HFFc6 (cell line): ENCODE measurements at places on chromosomes 3 and 15.

DNA sequence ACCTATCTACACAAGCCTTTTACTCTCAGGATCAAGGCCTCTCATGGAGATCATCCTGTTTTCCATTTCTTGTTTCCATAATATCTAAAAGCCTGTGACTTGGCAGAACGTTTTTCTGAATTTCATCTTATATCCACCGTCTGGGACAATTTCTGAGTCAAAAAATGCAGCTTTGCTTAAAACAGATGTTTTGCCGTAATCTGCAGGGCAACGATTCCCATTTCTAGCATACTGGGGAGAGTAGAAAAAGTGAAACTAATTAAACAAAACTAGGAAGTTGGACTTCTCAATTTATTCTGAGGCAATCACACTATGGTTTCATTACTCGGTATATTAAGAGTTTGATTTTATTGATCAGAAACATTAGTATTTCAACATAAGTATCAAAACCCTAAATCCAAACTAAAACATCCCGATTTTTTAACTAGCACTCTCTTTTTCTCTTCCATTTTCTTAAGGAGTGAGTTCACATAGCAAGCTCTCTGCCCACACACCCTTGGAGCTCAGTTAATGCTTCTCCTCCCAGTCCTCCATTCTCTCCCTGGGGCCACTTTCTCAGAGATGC lies 33.6 kb downstream of the SPATA12 start:
- no peak for DNase-seq

DNA sequence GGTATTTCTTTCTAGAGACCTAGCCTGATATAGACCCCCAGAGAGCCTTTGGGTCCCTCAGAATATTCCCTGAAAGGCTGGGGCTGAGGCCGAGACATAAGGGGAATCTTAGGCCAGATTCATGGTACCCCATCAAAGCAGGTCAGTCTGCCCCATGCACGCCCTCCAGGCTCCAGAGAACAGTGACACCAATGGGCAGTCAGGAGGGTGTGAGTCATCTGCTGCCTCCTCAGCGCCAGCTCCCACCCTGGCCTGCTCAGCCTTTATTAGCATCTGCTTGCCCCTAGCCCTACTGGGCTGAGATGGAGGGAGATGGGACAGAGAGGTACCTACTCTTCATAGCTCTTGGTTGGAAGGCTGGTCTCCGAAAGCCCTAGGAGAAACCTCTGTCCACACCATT lies 14.3 kb upstream of the CAMKV start:
- no peak for DNase-seq

GRCh38 chr3:67461667-67462142 lies 192.7 kb downstream of the SUCLG2 start:
- DNase-seq, result no peak

GRCh38 chr15:79804838-79805237 lies 92.0 kb downstream of the MTHFS start:
- no peak for DNase-seq

GRCh38 chr15:82585072-82585471 lies 44.8 kb upstream of the RPS17 start:
- no peak for DNase-seq

DNA sequence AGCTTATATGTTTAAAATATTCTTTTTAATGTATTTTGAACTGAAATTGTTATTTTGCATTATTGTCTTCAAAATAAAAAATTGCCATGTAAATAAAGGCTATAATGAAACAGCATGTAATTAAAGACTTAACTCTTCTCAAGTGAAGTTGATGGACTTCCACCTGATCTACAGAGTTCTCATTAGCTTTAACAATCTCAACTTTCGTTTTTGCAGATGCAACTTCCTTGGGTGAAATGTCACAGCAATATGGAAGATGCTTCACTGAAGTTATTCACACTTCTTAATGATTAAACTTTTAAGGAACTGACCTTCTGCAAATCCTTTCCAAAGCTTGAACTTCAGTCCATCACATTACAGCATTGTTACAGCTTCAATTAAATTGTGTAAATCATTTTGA lies 63.6 kb downstream of the OSTN start:
- DNase-seq, result no peak

GRCh38 chr3:183576487-183577107 lies 21.1 kb upstream of the KLHL6 start:
- DNase-seq, result no peak

DNA sequence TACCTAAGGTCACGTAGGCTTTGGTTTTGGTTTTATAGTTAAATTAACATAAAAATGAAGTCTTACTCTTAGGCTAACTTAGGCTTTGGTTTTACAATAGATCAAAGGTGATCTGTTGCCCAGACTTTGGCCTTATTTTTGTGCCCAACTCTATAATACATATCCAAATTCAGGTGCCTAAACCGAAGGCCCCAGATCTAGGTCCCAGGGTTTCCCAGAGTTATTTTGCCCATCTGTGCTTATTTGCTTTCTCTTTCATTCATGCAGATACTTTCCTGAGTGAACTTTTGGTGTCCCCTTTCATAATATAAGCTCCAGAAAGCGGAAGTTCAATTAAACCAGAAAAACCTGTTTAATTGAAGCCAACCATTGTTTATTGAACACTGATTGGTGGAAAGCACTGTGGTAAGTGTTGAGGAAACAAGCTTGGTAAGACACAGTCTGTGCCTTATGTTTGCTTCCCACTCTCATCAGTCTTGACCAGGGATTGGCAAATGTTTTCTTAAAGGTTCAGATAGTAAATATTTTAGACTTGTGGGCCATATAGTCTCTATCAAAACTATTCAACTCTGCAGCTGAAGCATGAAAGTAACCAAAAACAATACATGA lies 209.7 kb downstream of the WDR72 start:
- DNase-seq, result no peak

GRCh38 chr3:166351461-166351860 lies 514.2 kb upstream of the BCHE start:
- no peak for DNase-seq

GRCh38 chr3:127817406-127817841 lies 4.9 kb downstream of the MGLL start:
- peak; percentile 83 for DNase-seq

GRCh38 chr15:67385971-67386370 lies 131.4 kb downstream of the IQCH start:
- no peak for DNase-seq

- no peak for DNase-seq
These were observed 20.6 kb upstream of the EPHB3 start for GRCh38 chr3:184540777-184541681.

DNA sequence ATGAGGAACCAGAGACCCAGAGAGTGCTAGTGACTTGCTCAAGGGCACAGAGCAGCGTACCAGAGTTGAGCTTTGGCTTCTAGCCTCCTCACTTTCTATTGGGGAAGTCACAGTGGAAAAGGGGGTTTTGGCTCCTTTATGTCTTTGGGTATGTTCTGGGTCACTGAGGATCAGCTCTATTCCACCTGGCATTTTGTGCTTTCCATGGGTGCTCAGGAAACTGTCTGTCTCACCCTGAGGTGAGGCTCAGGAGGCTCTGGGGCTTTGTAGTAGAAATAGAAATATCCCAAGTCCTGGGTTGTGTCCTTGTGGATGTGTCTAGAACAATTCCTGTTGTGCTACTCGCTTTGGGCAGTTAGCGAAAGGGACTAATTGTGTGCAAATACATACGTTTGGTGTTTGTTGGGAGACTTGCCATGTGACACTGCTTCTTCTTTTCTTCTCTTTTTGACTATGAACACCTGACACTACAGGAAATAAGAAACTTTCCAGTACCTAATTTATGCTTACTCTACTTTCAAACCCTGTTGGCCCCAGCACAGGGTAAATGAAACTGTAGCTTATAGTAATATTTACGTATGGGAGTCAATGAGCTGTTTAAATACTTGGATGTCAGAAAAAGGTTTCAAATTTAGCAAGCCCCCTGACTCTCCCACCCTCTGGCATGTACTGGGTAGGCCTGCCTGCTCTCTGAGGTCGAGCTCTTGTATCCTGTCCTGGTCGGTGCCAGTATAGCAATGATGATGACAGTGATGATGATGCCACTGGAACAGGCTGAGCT lies 35.6 kb downstream of the SMAD3 start:
- DNase-seq, result no peak

GRCh38 chr15:84023636-84024035 lies 211.9 kb upstream of the GOLGA6L4 start:
- DNase-seq, result no peak

DNA sequence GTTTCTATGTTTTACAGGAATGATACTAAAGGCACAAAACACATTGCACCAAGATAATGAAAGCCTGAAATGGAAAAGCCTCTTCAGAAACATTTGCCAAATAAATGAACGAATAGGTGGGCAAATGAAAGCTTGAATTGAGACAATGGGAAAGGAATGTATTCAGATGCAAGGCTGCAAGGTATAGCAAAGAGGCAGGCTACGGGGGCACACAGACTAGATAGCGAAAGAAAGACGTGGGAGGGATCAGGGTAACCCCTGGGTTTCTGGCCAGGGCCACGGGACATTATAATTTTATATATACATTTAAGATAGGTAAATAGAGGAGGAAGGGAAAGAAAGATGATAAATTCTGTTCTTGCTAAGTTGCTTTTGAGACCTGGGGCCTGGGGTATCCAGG lies 95.9 kb upstream of the NLGN1 start:
- no peak for DNase-seq

DNA sequence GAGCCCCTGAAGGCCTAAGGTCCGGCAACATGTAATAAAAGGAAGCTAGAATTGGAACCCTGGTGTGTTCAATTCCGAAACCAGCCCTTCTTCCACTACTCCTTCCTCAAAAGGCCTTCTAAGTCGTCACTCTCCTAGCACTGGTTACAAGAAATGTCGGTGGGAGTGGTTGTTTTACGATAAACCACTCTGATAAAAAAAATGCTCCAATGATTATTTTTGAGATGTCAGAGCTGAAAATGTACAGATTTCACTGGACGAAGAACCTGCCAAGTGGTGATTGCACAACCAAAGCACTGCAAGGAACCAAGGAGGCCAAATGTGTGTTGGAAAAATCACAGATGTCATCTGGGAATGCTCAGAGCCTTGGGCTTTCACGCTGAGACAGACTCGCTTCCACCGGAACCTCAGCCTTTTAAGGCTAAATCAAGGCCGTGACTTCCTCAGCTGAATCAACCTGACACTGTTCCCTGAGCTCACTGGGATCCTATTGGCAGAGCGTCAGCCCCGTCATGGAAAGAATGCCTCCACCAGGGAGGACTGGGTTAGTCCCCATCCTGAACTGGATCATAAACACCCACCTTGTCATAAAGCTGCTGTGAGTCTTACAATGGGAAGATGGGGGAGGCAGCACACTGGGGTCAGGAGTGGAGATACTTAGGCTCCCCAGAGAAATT lies 108.1 kb upstream of the THBS1 start:
- DNase-seq, result peak; percentile 99

- peak; percentile 26 for DNase-seq
These were observed 139.1 kb upstream of the MRPS22 start for GRCh38 chr3:139204728-139205127.

DNA sequence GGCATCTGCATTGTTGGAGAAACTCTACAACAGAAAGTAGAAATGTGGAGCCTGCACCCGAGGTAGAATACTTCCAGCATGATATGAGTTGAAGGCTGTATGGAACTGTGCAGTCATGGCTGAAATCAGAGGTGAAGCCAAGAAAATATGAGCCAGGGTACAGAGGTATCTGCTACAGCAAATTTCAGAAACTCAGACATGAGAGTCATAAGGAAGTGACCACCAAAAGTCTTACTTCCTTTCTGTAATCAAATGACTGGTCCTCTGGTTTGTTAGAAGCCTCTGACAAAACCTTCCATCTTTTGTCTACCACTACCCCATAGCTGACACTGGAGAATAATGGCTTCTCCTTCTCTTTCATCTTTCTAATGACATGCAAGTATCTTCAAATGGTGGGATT lies 159.4 kb downstream of the TMEM108 start:
- no peak for DNase-seq

DNA sequence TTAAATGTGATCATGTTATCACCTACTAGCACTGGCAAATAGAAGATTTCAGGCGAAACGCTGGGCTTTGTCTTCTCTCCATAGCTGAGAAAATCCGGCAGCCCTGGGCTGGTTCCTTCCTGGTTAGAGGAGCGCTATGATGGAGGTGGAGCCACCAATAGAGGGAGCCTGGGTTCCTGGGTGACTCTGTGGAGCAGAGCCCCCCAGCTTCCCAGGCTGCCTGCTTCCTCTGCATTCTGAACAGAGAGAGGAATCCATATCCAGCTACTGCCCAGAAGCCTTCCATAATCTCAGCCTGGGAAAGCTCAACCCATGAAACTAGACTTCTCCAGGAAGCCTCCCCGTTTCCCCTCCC lies 32.6 kb upstream of the IQSEC1 start:
- DNase-seq, result no peak

GRCh38 chr3:175554801-175555200 lies 695.7 kb downstream of the NAALADL2 start:
- no peak for DNase-seq
